Cardiac muscle cell (in vitro differentiated cells and primary cell): ENCODE measurements at places on chromosomes 4 and X. TPM values are rescaled to one million over a fixed set of nuclear protein-coding genes. Genes with fewer than 3 reads are reported as not detected.

DNA sequence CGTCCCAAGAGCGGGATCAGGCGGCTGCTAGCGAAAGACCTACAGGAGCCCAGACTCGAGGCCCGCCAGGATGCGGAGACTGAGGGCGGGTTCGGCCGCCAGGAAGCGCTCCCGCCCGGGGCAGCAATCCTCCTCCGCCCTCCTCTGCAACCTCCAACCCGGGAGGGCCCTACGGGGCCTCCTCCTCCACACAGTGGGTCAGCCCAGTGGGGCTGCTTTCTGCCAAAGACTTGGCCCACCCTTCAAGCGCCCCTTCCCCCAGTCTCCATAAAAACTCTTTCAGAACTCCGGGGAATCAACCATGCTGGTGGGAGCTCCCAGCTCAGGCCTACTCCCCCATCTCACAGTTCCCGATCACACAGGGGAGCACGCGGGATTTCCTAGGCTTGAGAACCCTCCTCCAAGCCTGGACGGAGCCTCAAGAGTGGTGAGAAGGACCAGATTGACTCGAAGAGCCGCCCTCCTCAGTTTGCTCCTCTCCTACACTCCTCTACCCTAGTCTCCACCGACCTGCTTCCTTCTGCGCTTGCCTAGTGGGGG is 77.5 kb downstream of the RLIM start:
- H3K4me3 ChIP-seq = peak overlapping the region; percentile 28
- H3K27ac ChIP-seq = no peak overlapping the region
- H3K27me3 ChIP-seq = no peaks in the 10 kb centered on the region
- no peak for DNase-seq
- H3K36me3 ChIP-seq = no peaks in the 10 kb centered on the region

The ADH6 gene
- 0.72 TPM in 1 of 2 replicates, not detected in the other for polyA plus RNA-seq

DNA sequence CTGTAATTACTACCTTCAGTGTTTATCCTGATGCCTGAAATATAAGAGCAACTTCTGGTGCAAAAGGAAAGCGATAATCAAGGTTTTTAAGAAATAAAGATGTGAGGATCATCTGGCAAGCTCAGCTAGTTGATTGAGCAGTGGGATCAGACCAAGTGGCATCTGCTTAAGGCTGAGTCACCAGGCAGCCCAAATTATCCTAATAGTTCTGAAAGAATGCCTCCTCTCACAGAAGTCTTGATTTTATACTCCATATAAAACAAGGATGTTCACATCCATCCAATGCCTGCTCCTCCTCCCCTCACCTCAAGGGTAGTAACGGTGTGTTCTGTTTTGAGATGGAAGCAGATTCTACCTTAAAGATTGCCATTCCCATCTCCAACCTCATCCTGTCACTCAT is 134.5 kb upstream of the RASGEF1B start:
- H3K36me3 ChIP-seq = no peaks in the 10 kb centered on the region
- DNase-seq = no peak
- H3K4me3 ChIP-seq = no peak overlapping the region
- H3K27me3 ChIP-seq = no peaks in the 10 kb centered on the region

GRCh38 chr4:8152090-8152864 is 6.3 kb downstream of the ABLIM2 start:
- H3K27ac ChIP-seq = no peak overlapping the region
- DNase-seq = no peak
- H3K27me3 ChIP-seq = peaks cover 26% of the 10 kb centered on the region
- no peak overlapping the region for H3K4me3 ChIP-seq

- H3K27me3 ChIP-seq = no peaks in the 10 kb centered on the region
- H3K27ac ChIP-seq = peak overlapping the region; percentile 97
- DNase-seq = peak; percentile 83
- H3K36me3 ChIP-seq = no peaks in the 10 kb centered on the region
- H3K4me3 ChIP-seq = no peak overlapping the region
These were observed 136.1 kb upstream of the MID1 start for GRCh38 chrX:10756441-10756840.
